ENCODE measurements at places on chromosomes 2 and 18.
A peak's percentile ranks its signal among the peaks of the same experiment; 100 is the strongest.

- no peak for DNase-seq
Measured at GRCh38 chr2:46848447-46848846, 67.2 kb downstream of the MCFD2 start.

GRCh38 chr2:229486673-229487072 lies 215.6 kb upstream of the PID1 start:
- no peak for DNase-seq

GRCh38 chr2:10267551-10268465 lies 34.9 kb upstream of the HPCAL1 start:
- DNase-seq, result no peak

GRCh38 chr2:171347591-171348032 lies 86.2 kb downstream of the METTL8 start:
- no peak for DNase-seq

DNA sequence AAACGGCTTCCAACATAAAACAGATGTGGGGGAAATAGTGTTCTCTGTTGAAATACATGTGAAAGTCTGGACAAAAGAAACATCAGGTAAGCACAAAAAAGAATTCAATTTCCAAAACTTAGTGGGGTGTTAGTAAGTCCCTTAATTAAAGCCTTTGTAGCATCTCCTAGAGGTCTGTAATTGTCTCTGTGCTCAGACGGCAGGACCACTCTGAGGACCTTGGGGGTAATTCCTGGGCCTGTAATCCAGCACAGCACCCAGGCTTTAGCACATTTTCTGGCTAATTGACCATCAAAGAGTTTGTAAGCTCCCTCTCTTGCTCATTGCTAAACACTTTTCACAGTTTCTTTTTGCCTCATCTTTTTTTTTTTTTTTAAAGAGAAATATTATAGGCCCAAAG lies 80.3 kb downstream of the FARSB start:
- no peak for DNase-seq

DNA sequence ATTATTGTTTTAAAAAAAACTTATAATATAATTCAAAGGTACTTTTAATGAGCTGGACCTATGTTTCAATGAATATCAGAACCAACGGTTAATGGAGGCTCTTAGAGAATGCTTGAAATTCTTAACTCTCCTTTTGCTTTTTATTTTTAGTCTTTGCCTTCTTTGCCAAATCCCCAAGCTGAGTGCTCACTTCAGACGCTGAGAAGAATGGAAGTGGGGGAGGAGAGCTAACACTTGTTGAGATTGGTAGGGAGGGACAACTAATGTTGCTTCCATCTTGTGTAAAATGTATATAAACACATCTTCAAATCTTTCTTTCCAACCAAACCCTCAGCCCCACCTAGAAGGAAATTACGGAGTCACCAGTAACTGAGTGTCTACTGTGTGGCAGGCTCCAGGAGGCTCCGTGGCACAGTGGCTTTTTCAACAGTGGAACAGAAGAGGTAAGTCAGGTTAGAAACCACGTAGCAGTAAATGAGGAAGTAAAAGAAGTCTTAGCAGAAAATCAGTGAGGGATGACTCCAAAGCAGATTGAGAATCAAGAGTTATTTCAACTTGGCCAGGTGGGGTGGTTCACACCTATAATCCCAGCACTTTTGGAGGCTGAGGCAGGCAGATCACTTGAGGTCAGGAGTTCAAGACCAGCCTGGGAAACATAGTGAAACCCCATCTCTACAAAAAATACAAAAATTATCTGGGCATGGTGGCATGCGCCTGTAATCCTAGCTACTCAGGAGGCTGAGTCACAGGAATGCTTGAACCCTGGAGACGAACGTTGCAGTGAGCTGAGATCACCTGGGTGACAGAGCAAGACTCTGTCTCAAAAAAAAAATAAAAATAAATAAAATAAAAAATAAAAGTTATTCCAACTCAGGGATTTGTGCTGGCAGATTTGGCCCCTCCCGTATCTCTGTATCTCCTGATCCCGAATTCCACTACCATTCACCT lies 45.0 kb upstream of the CREB1 start:
- no peak for DNase-seq

DNA sequence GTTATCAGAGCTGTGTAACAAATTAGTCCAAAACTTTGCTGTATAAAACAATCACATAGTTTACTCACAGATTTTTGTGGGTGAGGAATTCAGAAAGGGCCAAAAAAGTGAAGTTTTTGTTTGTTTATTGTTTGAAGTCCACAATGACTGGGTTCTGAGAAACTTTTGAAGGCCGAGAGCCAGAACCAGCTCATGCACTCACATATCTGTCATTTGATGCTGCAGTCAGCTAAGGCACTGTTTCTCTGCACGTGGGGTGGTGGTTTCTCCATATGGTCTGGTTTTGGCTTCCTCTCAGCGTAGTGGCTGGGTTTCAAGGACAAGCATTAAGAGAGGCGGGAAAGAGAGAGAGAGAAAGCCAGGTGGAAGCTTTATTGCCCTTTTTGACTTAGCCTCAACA lies 131.8 kb downstream of the TWIST2 start:
- no peak for DNase-seq

GRCh38 chr2:124145982-124146381 lies 120.9 kb downstream of the CNTNAP5 start:
- no peak for DNase-seq

GRCh38 chr2:1749489-1750119 lies 5.3 kb upstream of the PXDN start:
- no peak for DNase-seq

DNA sequence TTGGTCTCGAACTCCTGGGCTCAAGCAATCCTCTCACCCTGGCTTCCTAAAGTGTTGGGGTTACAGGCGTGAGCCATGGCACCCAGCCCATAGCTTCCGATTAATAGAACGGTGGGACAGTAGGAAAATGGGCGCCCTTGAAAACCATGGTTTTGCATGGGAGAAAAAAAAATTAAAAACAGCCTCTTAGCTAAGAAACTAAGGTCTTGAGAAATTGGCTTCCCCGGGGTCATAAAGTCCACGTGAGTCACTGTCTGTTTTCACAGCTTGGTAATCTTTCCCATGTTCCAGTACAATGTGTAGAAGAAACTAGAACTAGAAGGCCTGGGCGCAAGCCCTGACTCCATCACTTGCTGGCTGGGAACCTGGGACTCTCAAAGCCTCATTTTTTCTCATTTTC lies 20.7 kb downstream of the B3GNT2 start:
- no peak for DNase-seq

- no peak for DNase-seq
Measured at GRCh38 chr2:985317-985898, 34.8 kb downstream of the SNTG2 start.

DNA sequence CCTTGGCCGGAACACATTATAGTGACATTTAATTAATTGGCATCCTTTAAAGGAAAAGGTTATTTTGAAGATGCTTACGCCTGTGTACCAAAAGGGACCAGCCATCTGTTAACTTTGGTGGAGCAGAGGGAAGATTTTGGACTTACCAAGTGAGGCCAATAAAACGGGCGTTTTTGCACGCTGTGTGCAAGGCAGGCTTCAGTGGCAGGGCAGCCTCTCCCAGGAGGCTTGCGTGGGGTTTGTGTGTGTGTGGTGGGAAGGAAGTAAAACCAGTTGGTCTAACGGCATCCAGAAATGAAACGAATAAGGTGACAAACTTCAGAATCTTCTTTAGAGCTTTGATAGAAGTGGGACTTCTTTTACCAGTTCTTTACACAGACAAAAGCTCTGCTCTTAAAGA lies 191.7 kb downstream of the PRKCE start:
- DNase-seq, result no peak

GRCh38 chr2:120476141-120476540 lies 130.2 kb downstream of the INHBB start:
- DNase-seq, result no peak

- DNase-seq, result no peak
Measured at GRCh38 chr2:46135228-46135855, 161.9 kb upstream of the EPAS1 start.

DNA sequence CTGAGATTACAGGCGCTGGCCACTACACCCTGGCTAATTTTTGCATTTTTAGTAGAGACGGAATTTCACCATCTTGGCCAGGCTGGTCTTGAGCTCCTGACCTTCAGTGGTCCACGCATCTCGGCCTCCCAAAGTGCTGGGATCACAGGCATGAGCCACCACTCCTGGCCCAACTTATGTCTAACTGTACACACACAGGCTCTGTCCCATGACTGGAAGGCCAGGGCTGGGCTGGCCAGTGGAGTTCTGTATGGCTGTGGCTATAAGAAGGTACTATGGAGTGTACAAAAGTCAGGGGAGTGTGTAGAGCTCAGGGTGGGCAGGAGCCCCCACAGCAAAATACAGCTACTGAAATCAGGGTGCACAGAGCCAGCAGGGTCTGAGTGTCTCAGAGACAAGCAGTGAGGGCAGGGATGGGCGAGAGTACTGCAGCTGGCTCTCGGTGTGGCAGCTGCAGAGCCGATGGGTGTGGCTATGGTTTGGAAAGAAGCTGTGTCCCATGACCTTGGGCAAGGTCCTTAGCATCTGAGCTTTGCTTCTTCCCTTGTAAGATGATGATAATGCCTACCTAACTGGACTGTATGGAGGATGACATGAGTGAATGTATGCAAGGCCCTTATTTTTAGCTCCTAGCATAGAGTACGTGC lies 10.4 kb upstream of the MSGN1 start:
- DNase-seq, result no peak

DNA sequence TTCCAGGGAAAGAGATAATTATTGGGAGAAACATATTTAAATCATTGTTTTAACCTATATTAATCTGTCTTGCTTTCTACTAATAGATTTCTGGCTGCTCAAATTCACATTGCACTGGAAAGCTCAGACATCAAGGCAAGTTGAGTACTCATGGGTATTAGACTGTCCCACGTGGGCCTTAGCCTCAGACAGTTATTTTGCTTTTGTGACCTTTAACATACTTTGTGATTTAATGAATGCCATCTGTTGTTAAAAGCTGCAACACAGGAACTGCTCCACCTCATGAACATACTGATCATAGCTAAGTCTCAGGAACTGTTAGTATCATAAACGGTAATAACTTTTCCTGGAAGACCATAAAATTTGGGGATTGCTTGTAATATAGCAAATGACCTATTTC lies 2.7 kb upstream of the LCT start:
- no peak for DNase-seq

DNA sequence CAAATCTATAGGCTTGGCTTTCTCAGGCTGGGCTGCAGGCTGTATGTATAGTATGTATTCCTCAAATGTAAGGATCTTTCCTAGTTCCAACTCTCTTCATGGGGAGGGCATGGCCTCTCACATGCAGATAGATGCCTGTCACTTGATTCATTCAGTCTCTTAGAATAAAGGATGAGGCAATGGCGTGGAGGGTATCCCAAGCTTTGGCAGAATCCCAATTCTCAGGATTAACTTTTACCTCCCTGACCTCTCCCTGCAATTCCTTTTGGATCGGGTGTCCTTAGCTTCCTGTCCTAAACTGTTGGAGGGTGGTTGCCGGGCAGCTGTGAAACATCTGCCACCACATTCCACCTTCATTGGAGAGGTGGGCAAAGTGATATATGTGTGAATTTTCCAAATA lies 80.3 kb downstream of the INSIG2 start:
- DNase-seq, result no peak

GRCh38 chr2:108905906-108906305 lies 83.1 kb downstream of the EDAR start:
- DNase-seq, result no peak

DNA sequence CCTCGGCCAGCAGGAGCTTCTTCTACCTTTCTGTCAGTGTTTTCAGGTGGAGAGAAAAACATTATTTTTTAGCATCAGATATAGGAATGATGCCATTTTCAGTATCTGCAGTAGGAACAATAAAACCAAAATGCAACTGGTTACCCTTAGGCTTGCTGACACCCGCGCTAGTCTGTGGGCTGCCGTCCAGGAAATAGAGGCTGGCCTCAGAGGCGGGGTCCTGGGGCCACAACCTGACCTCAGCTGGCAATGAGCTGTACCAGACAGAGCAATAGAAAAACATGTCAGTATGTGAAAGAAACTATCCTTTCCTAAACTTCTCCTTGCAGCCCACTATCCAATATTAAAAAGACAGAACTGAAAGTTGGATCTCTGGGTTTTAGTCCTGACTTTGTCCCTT lies 4.6 kb upstream of the ST6GAL2 start:
- DNase-seq, result no peak

GRCh38 chr18:12703664-12704063 lies 822 bp downstream of the PSMG2 start:
- DNase-seq, result no peak

GRCh38 chr2:161237392-161238264 lies 70.6 kb upstream of the PSMD14 start:
- peak; percentile 37 for DNase-seq
